NCI-H1436 treated with DMSO at 0.1 percent for 48 hours (cell line): ENCODE measurements at places on chromosomes 11 and 22.

DNA sequence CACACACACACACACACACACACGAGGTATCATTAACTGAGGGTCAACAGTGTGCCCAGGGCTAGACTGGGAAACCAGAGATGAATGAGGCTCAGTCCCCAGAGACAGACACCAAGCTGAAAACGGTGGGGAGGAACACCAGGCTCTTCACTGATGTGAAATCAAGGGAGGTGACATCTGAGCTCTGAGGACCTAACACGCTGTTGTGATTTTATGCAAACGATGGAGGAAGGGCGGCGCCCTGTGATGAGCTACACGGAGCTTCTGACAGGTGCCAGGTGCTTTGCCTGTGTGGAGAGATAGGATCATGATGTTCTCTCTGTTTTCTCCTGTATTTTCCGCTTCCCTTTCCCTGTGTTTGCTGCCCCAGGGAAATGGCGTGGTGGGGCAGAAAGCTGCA lies 6.5 kb upstream of the CYB5R3 start:
- DNase-seq = peak; percentile 84

DNA sequence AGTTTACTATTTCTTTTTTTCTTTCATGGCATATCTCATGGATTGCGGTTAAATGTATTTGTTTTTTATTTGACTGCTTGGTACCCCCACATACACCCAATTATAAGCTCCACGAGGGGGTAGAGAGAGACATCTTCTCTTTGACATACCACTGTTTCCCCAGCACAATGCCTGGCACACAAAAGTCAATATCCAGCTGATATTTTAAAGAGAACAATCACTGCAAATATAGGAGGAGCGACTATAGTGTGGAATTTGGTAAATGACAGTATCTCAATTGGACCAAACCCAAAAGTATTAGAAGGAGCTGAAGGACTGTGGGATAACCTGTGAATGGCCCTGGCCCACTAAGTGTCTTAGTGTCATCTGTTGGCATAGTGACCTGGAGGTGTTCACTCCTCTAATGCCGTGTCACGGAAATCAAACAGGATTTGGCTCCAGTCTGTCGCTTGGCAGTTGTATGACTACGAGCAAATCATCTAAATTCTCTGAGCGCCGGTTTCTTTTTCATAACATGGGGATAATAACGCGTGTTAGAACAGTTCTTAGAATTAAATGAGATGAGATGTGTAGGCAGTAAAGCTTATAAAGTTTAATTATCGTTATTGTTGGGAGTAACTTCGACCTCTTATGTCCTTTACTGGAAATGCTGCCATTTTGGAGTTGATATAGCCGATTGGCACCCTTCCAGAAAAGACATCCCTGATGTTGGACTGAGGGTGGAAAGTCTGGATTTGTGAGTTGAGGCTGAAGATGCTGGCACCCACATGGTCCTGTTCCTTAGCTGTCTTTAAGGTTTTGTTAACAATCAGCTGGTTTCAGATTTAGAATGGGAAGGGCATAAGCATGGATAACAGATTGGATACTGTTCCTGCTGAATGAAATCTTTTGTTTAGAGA lies 144.5 kb downstream of the DBX1 start:
- DNase-seq = no peak

GRCh38 chr11:15336021-15336420 lies 221.3 kb downstream of the INSC start:
- no peak for DNase-seq

GRCh38 chr11:68293708-68294107 lies 18.7 kb upstream of the LRP5 start:
- no peak for DNase-seq

DNA sequence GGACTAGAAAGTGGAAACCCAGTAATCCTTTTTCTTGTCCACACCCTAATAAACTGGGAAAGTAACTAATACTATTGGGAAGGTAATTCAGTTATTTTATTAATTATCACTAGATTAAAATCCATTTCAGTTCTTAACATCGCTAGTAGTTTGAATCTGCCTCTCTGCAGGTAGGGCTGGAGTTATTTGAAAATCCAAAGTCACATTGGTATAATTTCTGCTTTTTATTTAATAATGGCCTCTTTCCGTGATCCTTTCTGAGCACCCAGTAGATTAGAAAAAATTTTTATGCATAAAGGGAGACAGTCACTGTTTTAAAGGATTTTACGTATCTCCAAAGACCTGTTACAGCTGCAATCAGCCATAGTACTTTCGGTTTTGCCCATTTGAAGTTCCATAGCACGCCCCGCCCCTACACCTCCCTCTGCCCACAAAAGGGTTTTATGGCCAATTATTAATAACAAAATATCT lies 605 bp upstream of the COPB1 start:
- DNase-seq = no peak

DNA sequence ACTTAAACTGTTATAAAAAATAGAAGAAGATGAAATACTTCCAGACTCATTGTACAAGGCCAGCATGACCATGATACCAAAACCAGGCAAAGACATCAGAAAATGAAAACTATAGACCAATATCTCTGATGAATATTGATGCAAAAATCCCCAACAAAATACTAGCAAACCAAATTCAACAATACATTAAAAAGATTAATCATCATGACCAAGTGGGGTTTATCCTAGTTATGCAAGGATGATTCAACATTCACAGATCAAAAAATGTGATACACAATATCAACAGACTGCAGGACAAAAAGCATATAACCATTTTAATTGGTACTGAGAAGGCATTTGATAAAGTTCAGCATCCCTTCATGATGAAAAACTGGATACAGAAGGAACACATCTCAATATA lies 824.5 kb upstream of the RAG2 start:
- DNase-seq = no peak
